ENCODE measurements at places on chromosomes 4 and X.

GRCh38 chr4:137768881-137769280 lies 236.6 kb upstream of the PCDH18 start:
- no peak for DNase-seq

DNA sequence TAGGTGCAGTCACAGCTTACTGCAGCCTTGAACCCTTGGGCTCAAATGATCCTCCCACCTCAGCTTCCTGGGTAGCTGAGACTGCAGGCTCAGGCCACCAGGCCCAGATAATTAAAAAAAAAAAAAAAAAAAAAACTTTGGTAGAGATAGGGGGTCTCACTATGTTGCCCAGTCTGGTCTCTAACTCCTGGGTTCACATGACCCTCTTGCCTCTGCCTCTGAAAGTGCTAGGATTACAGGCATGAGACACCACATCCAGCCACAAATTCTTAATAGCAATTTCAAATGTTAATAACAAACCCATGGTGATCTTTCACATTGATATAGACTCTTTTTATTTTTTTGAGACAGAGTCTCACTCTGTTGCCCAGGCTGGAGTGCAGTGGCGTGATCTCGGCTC lies 12.3 kb upstream of the FGF5 start:
- DNase-seq = no peak

DNA sequence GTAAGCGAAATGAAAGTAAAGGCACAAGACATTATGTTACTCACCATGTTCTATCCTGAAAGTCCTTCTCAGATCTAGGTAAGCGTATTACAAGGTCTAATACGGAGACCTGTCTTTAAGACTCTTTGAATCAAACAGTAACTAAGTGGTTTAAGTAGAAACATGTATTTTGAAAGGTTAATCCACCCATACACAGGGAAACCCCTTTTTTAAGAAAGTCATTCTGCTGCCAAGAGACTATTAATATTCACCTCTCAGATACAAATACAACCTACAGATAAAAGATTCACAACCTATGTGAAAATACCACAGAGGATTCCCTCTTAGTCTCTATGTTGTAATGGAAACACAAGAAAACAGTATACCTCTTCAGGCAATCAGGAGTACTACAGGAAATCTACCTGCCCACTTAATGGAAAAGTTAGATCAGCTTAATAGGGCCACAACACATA lies 63.2 kb upstream of the TNIP3 start:
- DNase-seq = no peak

- DNase-seq = no peak
Measured at GRCh38 chrX:135309430-135309923, at the start of gene ETDC. ETDC (plus strand) TSS chrX:135309480; CDS start chrX:135309480, 0 bp downstream.

GRCh38 chr4:95018785-95019184 lies 261.0 kb downstream of the BMPR1B start:
- DNase-seq = no peak

DNA sequence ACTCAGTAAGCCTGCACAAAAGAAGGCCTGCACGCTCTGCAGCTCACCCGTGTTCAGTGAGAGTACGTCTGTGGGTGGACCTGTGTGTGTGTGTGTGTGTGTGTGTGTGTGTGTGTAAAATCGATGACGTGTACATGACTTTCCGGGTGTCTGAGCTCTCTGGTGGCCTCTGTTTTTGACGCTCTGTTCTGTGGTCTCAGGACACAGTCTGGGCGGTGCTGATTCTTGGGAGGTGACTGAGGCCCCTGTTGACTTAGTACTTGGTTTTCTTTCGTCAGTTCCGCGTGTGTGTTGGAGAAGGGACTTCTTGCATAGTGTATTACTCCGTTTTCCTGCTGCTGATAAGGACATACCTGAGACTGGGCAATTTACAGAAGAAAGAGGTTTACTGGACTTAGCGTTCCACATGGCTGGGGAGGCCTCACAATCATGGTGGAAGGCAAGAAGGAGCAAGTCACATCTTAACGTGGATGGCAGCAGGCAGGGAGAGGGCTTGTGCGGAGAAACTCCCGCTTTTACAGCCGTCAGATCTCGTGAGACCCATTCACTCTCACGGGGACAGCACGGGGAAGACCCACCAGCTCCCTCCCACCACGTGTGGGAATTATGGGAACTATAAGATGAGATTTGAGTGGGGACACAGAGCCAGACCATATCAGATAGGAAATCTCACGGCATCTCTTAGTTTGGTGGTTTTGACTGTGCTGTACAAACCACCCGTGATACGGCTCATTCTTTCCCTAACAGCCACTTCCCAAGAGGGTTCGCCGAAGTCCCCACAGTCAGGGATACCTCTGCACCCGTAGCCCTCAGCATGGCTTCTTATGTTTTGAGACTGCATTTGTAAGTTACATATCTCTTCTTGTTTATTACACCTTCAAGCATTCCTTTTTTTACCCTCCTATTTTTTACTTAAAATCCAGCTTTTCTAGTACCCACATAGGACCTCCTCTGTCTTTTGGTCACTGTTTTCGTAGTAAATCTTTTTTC lies 24.5 kb downstream of the UVSSA start:
- DNase-seq = peak; percentile 33

- no peak for DNase-seq
Measured at GRCh38 chr4:136935871-136936270, 596.4 kb downstream of the PCDH18 start.

DNA sequence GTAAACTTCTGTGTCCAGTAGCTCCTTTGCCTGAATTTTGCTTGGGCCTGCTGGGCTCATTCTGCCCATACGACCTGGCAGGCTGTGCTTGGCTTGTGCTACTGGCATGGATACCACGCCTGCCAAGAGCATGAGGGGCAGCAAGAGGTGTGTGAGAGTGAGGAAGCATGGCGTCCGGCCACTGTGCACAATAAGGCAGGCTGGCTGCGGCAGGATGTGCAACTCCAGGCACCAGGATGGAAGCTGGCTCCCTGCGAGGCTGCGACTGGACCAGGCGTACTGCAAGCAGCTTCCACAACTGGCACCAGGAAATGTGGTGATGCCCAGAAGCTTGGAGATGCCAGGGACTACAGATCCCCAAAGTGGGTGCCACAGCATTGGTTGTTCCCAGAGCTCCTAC lies 709.3 kb downstream of the PCDH18 start:
- DNase-seq = no peak

DNA sequence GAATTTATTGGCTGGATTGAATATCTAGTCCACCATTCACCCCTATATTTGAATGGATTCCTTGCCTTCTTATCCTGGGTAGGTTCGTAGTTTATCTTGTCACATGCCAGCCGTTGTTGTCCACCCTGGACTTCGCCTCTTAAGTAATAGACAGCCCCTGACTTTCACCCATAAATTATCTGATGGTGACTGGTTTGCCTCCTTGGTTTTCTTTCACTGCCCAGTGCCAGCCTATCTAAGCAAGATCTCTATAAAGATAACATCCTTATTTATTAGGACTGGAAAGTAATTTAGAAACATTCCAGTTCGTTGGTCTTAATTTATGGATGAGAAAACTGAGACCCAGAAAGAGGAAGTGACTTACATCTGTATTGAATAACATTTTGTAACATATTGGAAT lies 410.3 kb downstream of the RPA4 start:
- DNase-seq = no peak

- no peak for DNase-seq
Measured at GRCh38 chr4:78704981-78705683, 71.0 kb upstream of the BMP2K start.

Data from tibial artery (tissue), 4 donors.